Activated CD4-positive, alpha-beta memory T cell treated with anti-CD3 and anti-CD28 coated beads, Interleukin-2, amount 10 ng/mL, durations not matched to agents 7 days and 5 days (primary cell): ENCODE measurements at places on chromosomes 7 and 10. TPM values are rescaled to one million over a fixed set of nuclear protein-coding genes. Genes with fewer than 3 reads are reported as not detected.
A peak's percentile ranks its signal among the peaks of the same experiment; 100 is the strongest.

Gene AKR1C3
- total RNA-seq: 7.6 TPM

DNA sequence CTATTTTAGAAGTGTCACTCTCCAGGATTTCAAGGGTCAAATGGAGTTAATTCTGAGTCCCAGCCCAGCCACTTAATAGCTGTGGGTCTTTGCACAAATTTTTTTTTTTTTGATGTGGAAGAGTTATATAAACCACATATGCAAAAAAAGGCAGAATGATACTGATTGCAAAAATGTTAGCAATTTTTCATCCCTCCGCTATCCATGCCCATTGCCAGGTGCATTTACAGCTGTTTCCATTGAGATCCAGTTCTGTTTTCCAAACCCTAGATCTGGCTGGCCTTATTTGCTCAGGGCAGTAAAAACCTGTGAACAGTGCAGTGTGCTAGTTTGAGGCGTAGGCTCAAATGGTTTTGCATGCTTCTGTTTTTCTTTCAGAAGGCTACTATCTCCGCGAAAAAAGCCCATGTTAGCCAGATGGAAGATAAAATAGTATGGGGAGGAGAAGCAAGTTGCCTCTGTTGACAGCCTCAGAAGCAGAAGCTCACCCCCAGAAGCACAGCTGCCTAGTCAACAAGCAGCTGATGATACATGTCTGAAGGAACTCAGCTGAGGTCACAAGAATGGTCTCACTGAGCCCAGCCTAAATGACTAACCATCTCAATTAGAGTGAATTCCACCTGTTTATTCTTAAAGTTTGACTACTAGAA, 997 bp upstream of the ZNF138 start:
- no peak for DNase-seq
- H3K27me3 ChIP-seq: no peaks in the 10 kb centered on the region
- peaks cover 21% of the 10 kb centered on the region for H3K36me3 ChIP-seq
- H3K27ac ChIP-seq: no peak overlapping the region
- H3K4me1 ChIP-seq: peaks cover 24% of the 10 kb centered on the region

DNA sequence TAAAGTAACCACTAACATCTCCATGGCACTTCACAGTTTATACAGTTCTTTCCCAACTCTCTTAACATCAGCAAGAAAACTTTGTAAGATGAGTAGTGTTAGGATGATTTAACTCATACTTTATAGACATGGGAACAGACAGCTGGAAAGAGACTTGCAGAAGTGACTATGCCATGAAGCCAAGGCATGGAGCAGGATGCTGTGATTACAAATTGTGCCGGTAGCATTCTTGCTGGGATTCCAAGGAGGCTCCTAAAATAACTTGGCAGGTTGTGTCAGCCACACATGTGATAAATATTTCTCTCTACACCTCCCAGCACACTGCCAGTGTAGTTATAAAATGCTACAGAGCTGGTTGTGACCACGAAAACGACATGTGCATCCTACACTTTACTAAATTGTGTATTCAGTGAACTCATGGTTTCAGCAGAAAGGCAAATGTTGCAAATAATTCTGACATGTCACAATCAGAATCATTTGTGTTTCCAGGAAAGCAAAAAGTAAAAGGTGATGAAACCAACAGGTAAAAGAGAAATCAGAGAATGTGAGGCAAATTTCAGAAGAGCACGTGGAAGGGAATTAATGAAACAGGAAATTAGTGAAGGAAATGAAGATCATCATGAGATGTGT, 5.6 kb upstream of the CYP3A4 start:
- peaks cover 6% of the 10 kb centered on the region for H3K27me3 ChIP-seq
- H3K4me3 ChIP-seq: no peak overlapping the region
- H3K36me3 ChIP-seq: no peaks in the 10 kb centered on the region
- H3K4me1 ChIP-seq: peaks cover 4% of the 10 kb centered on the region

GRCh38 chr7:42137431-42137830, 99.6 kb downstream of the GLI3 start:
- H3K4me3 ChIP-seq: no peak overlapping the region
- H3K36me3 ChIP-seq: no peaks in the 10 kb centered on the region
- H3K27ac ChIP-seq: no peak overlapping the region
- H3K4me1 ChIP-seq: no peaks in the 10 kb centered on the region

DNA sequence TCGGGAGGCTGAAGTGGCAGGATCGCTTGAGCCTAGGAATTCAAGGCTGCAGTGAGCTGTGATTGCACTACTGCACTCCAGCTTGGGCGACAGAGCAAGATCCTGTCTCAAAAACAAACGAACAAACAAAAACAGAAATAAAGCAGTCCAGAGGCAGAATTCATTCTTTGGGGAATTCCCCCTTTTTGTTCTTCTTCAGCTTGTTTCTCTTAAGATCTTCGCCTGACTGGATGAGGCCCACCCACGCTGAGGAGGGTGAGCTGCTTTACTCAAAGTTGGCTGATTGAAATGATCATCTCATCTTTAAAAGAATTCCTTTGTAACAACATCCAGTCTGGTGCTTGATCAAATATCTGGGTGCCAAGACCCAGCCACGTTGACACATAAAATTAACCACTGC, 10.7 kb downstream of the MRC1 start:
- DNase-seq: no peak
- H3K27me3 ChIP-seq: peaks cover 12% of the 10 kb centered on the region
- H3K27ac ChIP-seq: no peak overlapping the region
- no peaks in the 10 kb centered on the region for H3K36me3 ChIP-seq

Gene SKAP2
- total RNA-seq: 12.8 TPM

Gene PPP1R17
- total RNA-seq: not detected

- H3K4me1 ChIP-seq: no peaks in the 10 kb centered on the region
- no peak for DNase-seq
- H3K27me3 ChIP-seq: no peaks in the 10 kb centered on the region
- peaks cover 18% of the 10 kb centered on the region for H3K36me3 ChIP-seq
Measured at GRCh38 chr7:107932805-107933204, 41.8 kb downstream of the DLD start.

GRCh38 chr7:70042533-70042932, 444.3 kb downstream of the AUTS2 start:
- no peaks in the 10 kb centered on the region for H3K27me3 ChIP-seq
- no peak overlapping the region for H3K27ac ChIP-seq
- no peaks in the 10 kb centered on the region for H3K4me1 ChIP-seq
- no peak overlapping the region for H3K4me3 ChIP-seq
- DNase-seq: no peak

Gene AKR1C2
- not detected for total RNA-seq

DNA sequence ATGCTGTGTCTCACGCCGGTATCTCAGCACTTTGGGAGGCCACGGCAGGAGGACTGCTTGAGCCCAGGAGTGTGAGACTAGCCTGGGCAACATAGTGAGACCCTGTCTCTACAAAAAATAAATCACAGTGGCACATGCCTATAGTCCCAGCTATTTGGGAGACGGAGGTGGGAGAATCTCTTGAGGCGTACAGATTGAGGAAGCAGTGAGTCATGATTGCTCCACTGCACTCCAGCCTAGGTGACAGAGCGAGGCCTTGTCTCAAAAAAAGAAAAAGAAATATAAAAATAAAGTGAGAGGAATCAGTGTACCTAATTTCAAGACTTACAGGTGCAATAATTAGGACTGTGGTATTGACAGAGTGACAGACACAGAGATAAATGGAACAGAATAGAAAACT, 23.9 kb downstream of the SLC25A40 start:
- peaks cover 51% of the 10 kb centered on the region for H3K36me3 ChIP-seq
- no peaks in the 10 kb centered on the region for H3K27me3 ChIP-seq
- H3K4me1 ChIP-seq: peaks cover 13% of the 10 kb centered on the region
- no peak for DNase-seq
- no peak overlapping the region for H3K4me3 ChIP-seq

Gene SERPINE1
- 0.23 TPM for total RNA-seq

DNA sequence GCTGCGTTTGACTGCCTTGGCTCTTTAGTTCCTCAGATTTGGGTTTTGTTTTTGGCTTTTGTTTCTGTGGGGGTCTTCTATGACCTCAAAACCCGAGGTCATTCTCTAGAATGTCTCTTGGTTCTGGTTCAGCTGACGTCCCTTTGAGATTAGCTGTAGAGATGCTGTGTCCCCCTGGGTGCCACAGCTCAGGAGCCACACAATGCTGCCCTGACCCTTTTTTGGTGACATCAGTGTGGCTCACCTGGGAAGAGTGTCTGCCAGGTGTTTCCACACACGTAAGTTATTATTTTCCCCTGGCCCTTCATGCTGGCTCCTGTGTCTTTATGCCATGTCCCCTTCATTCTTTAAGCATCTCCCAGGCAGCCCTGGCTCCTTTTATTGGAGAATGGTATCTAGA, 89.8 kb upstream of the DDC start:
- no peak overlapping the region for H3K4me3 ChIP-seq
- no peak for DNase-seq
- H3K4me1 ChIP-seq: peaks cover 29% of the 10 kb centered on the region
- no peaks in the 10 kb centered on the region for H3K36me3 ChIP-seq
- peaks cover 10% of the 10 kb centered on the region for H3K27me3 ChIP-seq

DNA sequence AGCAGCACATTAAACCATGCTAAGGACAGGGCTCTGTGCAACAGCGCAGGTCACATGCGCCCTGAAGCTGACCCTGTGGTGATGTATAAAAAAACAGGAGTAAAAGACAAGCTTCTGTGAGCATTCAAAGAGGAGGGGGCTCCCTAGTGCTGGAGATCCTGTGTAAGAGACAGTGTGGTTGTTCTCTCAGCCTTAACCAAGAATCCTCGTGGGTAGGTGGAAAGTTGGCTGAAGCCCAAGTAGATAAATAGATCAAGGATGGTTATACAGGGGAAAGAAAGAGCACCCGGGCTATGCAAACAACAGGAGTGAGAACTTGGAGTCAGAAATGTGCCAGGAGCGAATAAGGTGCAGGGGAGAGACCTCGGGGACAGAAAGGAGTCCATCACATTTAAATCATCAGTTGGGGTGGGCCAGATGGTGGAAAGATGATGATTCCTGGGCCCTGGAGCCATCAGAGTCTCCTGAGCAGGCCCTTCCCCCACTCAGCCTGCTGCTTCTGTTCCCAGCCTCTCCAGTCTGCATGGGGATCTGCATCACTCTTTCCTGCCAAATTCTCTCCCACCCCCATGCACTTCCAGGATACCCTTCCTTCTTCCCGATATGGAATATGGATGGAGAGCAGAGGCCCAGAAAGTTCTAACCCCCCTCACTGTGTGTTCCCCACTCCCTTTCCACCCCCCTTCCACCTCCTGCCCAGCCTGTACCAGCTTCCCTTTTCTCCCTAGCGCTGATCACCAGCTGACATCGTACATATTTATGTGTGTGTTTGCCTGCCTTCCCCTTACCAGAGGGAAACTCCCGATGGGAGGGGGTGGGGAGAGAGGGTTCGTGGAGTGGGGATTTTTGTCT, 78.1 kb upstream of the PRR15 start:
- H3K4me3 ChIP-seq: no peak overlapping the region
- no peaks in the 10 kb centered on the region for H3K36me3 ChIP-seq
- H3K4me1 ChIP-seq: no peaks in the 10 kb centered on the region
- no peak overlapping the region for H3K27ac ChIP-seq

Gene LRGUK
- 0.15 TPM for total RNA-seq

DNA sequence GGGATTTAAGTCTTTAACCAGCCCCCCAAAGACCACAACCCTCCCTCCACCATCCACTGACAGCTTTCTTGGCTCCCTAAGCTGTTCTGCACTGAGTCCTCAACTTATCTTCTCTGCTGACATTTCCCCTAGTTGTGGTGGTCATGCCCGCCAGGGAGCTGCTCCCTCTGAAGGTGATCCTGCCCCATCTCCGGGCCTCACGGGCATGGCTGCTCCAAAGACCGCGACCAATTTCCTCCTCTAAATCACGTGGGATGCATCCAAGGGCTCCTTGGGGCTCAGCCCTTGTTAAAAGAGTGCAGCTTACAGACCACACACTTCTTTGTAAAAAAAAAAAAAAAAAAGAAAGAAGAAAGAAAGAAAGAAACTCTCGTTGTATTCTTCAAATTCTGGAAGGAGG, 27.1 kb upstream of the KLF6 start:
- no peaks in the 10 kb centered on the region for H3K36me3 ChIP-seq
- no peak for DNase-seq
- peak overlapping the region; percentile 68 for H3K4me3 ChIP-seq
- no peak overlapping the region for H3K27ac ChIP-seq
- peaks cover 76% of the 10 kb centered on the region for H3K4me1 ChIP-seq
- no peaks in the 10 kb centered on the region for H3K27me3 ChIP-seq

DNA sequence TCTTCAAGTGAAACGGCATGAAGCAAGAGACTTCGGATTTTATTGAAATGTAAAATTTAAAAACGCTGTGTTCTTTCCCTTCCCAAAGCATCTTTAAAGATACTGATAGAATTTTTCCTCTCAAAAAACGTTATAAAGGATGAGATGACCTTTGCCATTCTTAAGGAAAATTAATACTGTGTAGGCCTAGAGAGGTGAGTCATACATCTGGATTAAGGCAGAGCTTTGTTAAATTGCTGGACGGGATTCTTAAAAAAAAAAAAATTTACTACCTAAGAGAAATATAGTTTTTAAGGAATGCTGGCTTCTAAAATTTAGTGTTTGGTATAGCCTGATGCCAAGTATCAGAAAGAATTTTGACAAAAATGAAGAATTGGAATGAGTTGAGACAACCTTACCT, 6.3 kb upstream of the HBP1 start:
- peaks cover 6% of the 10 kb centered on the region for H3K4me1 ChIP-seq
- H3K36me3 ChIP-seq: no peaks in the 10 kb centered on the region
- H3K27ac ChIP-seq: no peak overlapping the region
- peaks cover 7% of the 10 kb centered on the region for H3K27me3 ChIP-seq
- DNase-seq: no peak
- no peak overlapping the region for H3K4me3 ChIP-seq

- DNase-seq: no peak
- H3K4me3 ChIP-seq: no peak overlapping the region
- peaks cover 68% of the 10 kb centered on the region for H3K36me3 ChIP-seq
Measured at GRCh38 chr10:5305374-5305773, 59.4 kb upstream of the UCN3 start.

Gene SUN3
- not detected for total RNA-seq

- no peaks in the 10 kb centered on the region for H3K36me3 ChIP-seq
- H3K4me1 ChIP-seq: peaks cover 12% of the 10 kb centered on the region
- no peak overlapping the region for H3K4me3 ChIP-seq
- no peaks in the 10 kb centered on the region for H3K27me3 ChIP-seq
- H3K27ac ChIP-seq: no peak overlapping the region
Measured at GRCh38 chr10:44981172-44982113, 2.8 kb upstream of the DEPP1 start.

Gene PARP12
- 146 TPM for total RNA-seq

DNA sequence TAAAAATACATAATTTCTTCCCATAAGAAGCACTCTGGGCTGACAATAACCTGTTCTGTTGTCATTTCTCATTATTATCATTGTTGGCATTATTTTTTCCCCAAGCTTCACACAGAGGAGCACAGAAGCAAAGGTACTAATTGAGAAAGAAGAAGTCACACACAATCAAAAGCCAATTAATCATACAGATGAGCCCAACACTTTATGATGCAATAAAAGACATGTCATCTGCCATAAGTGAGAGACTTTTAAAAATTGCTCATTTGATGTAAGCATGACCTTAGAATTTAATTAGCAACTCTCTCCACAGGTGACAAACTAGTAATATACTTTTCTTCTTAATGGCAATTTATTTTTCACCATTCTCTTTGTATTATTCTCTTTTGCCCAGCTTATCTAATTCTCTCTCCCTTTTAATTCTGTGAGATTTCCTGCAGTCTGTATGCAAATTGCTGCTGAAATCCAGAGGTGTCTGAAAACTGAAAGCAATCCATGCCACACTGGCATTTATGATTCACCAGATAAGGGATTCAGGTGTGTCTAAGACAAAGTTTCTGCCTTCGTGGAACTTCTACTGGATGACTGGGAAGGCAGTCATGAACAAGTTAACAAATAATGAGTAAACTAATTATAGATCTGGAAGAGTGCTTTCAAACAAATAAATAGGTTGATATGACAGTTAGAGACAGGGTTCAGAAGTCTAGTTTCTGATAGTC, 203.5 kb downstream of the CHCHD3 start:
- no peak for DNase-seq
- no peak overlapping the region for H3K27ac ChIP-seq
